ENCODE measurements at places on chromosomes 11 and 22.

GRCh38 chr11:14642873-14643696 is 519 bp upstream of the PDE3B start:
- DNase-seq, result no peak

DNA sequence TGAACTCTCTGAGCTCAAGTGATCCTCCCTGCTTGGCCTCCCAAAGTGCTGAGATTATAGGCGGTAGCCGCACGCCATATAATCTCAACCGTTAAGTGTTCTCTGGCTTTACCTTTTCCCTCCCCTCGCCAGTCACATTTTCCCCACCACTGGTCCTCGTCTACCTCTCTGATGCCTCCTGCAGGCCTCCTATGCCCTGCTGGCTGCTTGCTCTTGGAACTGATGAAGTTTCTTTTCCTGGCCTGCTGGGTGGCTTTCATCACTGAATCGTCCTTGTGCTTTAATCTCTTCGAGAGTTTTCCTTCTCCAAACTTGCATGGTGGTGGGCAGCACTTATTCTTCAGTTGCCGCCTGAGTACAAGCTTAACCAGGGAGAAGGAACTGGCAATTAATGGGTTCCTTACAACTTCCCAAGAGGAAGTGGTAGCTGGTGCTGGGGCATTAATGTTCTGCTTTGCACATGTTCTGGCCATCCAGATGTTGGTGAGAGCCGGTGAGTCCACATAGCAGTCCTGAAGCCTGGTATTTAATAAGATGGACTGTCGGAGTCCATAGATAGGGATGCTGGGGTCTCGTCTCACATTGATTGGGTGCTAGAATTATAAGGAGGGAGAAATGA is 1.3 kb downstream of the C22orf31 start:
- no peak for DNase-seq

DNA sequence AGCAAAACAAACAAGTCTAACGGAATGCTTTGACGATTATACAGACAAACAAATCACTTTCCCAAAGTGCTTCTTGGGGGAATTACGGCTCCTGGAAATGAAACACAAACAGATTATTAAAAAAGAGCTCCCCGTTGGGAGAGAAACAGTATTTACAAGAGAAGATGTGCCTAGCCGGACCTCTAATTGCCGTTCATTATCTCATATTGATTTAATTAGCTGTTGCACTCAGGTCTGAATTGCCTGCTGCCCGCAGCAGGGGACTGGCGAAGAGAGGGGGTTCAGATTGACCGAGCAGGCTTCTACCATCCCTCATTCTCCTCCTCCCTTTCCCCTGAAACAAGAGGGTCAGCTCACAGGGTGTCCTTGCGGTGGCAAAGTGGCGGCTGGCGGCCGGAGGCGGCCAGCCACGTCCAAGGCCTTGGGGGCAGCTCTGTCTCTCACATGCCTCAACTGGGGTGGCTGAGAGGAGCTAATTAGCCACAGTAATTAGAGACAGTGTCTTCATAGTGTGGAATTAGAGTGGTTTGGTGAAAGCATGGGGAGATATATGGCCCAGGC is 295.1 kb downstream of the MIAT start:
- no peak for DNase-seq

- no peak for DNase-seq
Measured at GRCh38 chr22:27106985-27107384, 449.6 kb downstream of the MIAT start.

DNA sequence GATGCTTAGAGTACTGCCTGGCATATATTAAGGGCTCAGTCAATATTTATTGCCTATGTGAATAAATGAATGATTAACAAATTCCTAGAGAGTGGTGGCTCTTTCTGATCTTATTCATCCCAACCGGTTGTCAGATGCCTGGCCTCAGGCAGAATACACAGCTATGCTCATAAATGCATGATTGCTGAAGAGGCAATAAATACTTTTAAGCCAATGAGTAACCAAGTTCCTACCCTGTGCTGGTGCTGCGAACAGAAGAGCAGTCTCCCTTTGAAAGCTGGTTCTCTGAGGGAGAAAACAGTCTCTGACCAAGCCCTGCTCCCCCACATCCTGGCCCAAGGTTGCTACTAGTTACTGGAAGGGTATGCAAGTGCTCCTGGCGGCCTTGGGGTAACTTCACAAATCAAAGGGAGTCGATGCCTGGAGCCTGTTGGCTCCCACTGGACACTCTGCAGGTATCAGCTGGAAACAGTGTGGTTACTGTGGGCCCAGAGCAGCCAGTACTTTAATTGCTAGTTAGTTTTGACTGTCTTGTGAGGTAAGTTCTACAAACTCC is 2.8 kb downstream of the USH1C start:
- DNase-seq, result no peak

DNA sequence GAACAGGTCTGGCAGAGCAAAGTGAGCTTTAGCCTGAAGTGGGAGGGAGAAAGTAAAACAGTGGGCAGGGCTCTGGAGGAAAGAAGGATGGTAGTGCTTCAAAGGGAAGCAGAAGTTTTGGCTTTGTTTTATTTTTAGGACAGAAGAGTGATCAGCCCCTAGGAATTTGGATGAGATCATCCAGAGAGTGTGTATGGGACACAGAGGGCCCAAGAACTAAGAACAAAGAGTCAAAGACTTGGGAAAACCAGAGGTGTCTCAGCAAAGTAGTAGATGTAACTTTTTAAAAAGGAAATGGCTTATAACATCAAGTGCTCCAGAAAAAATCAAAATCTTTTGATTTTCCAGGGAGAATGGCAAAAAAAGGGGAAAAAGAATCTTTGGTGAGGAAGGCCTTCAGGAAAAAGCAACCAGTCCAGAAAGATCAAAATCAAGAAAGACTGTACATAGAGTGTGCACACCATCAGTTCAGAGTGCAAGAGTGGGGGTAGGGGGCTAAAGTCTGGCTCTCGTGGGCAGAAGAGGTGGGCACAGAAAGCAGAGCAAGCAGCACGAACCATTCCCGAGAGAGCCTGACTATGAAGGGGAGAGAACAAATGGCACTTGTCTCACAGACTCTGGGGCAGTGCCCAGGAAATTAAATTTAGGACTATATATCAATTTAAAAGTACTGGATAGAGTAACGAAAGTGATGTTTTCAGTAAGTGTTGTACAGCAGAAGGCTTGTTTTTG is 30.0 kb downstream of the MAPK1 start:
- DNase-seq, result no peak

DNA sequence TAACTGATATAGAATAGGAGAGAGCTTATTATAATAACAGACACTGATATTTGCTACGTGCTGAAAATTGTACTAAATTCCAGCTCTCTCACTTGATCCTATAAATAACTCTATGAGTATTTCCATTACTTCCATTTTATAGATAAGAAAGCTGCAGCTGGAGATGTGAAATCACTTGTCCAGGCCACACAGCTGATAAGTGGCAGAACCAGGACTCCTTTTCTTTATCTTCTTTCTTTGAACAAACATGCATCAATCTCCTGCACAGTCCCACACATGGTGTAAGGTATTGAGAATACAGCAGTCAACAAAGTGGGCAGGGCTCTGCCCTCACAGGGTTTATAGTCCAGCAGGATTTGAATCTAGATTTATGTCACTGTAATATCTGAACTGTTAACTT is 652.1 kb downstream of the NELL1 start:
- DNase-seq, result no peak

DNA sequence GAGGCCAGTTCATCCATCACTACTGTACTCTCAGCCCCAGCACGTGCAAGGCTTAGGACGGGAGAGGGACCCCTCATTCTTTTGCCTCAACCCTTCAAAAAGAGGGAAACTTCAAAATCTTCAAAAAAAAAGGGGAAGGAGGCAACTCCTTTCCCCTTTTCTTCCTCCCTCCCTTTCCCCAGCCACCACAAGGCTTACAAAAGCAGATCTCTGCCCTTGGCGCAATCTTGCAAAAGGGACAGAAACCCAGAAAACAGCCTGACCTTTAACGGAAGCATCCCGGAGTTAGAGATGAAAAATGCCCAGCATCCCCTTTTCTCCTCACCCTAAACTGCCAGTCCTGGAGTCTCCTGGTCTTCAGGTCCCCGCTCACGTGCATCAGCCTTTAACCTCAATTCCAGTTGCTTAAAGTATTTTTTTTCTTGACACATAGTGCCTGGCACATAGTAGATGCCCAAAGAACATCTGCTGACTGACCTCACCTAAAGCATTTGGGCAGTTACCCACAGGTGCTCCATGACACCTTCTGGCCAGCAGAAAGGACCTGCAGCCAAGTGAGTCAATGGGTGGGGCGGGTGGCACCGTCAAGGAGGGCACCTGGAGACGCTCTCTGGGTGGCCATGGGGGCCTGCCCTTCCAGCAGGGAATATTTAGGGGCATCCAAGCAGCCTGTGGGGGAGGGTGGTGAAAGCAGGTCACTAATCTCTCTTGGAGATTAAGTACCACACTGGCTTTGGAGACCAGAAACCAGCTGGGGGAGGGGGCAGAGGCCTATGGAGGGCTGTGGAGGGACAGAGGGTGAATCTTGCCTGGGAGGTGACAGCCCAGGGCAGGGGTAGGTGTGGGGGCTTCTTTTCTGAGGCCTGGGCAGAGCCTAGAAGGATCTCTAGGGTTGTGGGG is 16.3 kb downstream of the NECTIN1 start:
- DNase-seq, result no peak

GRCh38 chr22:35963237-35963810 is 65.3 kb downstream of the RBFOX2 start:
- DNase-seq, result no peak

- no peak for DNase-seq
Measured at GRCh38 chr11:67522844-67523555, at the start of gene CABP2. TSS of gene CABP2 (minus strand) at chr11:67523446. CDS start at chr11:67523326, 120 bp downstream.

DNA sequence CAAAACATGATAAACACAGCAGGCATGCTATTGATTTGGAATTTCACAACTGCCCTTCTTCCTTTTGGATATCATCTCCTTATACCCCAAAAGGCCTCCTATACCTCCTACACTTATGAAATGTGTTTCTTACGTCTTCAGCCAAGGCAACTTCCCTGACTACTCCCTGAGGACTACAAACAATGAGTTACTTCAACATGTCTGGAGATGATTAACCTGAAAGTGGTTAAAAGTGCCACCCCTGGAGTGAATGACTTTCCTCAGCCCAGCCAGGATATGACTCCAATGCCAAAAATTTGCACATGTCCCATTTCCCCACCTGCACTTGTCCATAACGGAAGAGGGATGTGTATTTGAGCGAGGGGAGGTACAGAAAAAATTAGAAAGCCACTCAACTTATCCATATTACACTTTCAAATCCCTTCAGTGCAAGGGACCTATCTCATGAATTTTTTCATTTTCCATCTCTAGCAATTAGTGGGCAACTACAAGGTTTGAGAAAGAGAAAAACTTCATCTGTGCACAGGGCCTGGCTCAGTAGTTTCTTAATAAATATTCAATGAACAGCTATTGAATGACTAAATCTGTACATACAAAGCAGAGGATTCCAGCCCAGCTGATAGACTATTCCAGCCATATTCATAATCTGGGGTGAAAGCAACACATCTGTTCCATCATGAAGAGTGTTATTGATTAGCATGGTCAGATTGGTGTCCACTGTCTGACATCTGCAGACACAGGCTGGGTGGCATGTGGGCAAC is 36.8 kb downstream of the KIRREL3 start:
- DNase-seq, result no peak

- no peak for DNase-seq
Measured at GRCh38 chr11:93957397-93957952, 63.7 kb upstream of the HEPHL1 start.

- no peak for DNase-seq
Measured at GRCh38 chr11:60835534-60835846, 6.4 kb upstream of the CCDC86 start.

GRCh38 chr11:11814614-11815452 is 26.9 kb upstream of the USP47 start:
- DNase-seq, result no peak

DNA sequence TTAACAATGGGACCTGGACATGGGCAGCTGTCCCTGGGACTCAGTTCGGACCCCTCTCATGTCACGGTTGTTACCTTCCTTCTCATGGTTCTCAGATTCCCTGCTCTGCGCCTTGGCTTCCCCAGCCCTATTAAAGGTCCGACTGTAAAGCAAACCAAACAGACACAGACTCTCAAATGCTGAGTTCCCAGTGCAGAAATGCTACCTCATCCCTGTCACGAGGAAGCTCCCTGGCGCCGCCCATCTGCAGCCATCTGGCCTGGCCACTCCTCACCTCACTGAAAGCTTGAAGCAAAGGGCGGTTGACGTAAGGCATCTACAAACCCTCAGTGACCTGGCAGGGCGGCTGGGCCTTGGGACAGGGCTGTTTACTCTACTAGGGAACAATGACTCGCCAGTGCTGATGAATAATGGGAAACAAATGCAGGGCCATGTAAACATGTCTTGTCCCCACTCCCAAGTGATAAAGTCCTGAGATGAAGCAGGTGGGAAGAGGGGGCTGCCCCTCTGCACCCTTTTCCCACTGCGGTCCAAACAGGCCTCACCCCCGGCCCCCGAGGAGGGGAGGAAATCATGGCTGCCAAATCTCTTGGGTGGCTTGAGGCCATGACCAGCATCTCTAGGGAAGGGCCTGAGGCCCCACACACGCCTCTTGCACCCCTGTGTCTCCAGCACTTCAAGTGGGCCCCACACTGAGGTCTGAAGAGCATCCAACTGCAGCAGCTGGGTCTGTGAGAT is 49.3 kb downstream of the SCUBE1 start:
- DNase-seq, result no peak

DNA sequence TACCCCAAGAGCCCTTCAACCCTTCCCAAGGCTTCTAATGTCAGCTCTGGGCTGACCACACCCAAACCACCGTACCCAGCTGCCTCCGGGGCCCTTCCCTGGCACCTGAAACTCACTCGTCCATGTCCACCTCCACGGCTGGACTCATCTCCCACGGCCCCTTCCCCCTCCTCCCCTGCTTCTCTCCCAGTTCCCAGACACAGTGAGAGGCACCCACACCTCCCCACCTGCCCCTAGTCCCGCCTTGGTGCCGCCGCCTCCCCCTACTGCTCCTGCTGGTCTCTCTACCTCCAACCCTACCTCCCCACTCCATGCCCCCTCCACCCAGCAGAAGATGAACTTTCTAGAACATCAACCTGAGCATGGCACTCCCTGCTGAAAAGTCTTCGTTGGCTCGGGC is 39.5 kb downstream of the ELFN2 start:
- DNase-seq, result no peak

DNA sequence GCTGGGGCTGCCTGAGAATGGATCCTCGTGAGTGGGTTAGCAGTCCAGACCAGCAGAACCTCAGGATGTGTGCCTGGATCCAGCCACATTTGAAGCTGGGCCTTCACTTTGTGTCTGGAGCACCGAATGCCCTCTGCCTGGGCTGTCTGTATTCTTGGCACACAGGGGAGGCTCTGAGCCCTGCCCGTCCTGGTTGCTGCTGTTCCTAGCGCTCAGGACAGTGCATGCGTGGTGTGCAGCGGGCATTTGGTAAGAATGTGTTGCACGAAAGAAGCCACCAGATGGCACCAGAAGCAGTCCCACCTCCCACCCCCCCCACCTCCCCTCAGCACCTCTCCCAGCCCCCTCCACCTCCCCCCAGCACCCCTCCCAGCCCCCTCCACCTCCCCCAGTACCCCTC is 4.1 kb upstream of the MAPK11 start:
- DNase-seq, result no peak

GRCh38 chr22:18997925-18998315 is 61.8 kb upstream of the PRODH start:
- no peak for DNase-seq

DNA sequence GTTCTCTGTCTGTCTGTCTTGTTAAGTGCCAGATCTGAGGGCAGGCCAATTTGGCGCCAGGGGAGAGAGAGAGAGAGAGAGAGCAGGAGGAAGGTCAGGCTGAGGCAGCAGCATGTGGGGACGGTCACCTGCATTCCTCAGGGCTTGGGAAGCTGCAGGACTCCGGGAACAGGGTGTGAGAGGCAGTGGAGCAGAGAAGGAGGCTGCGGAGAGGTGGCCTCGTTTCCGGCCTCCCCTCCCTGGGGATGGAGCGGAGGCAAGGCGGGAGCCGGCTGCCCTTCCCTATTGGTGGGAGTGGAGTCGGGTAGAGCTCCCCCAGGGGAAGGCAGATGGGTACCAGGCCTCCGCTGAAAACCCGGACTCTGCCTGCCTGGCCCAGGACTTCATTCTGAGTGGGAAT is 9.7 kb downstream of the CLMP start:
- no peak for DNase-seq
